ENCODE measurements at places on chromosomes 11 and 22.

GRCh38 chr11:69145050-69145380, 10.7 kb upstream of the SMIM38 start:
- DNase-seq: no peak

- no peak for DNase-seq
These were observed 19.3 kb downstream of the RFPL1 start for GRCh38 chr22:29457730-29458129.

GRCh38 chr11:12746593-12747097, 72.4 kb downstream of the TEAD1 start:
- DNase-seq: peak; percentile 82

DNA sequence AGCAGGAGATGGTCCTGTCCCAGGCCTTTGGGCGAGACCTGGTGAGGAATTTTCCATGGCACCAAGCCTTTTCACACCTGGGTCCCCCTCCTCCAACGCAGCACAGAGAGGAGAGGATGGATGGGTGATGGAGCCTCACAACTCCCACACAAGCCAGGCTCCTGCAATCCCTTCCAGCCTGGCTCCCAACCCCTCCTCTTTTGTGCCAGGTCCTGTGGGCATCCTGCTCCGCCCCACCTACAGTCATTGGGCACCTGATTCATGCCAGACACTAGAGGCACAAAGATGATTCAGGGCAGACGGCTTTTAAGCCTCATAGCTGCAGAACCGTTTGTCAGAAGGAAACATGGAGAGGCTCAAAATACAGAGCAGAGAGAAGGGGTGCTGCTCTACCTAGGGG, 16.1 kb upstream of the MYRF start:
- no peak for DNase-seq

- DNase-seq: peak; percentile 30
These were observed 15.2 kb upstream of the NUP160 start for GRCh38 chr11:47863189-47863897.

DNA sequence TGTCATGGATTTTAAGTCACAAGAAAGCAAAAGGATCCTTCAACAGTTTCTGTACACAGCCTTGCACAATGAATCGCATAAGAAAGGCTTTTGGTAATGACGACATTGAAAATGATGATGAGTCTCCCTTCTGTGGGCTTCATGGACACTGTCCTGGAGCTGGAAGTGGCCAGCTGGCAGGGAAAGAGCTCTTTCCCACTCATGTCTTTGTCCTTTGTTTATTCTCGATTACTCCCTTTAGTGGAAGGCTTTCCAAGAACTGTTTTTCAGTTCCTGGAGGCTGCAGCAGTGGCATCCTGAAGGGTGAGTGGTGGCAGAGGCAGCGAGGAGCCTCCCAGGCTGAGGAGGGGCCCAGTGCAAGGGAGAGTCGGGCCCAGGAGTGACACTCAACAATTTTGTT, 505.2 kb downstream of the NTM start:
- DNase-seq: peak; percentile 44

- DNase-seq: no peak
These were observed 62.0 kb downstream of the IGF2 start for GRCh38 chr11:2077061-2077802.
